ENCODE measurements at places on chromosomes 4 and X.

DNA sequence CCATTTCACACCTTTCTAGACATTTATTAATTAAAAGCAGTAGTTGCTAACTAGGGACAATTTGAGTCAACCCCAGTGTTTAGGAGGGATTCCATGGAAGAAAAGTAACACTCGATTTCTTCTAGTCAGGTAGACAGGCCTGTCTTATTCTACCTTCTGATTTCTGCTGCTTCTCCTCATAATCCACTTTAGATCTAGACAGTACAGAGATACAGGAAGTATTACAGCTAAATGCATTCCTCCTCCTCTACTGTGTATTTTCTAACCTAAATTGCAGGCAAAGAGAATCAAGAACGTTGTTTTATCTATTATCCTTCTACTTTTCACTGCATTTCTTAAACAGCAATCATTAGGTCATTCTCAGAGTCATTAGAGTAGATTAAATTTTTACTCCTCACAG is 52.6 kb downstream of the LPAR4 start:
- DNase-seq: no peak

DNA sequence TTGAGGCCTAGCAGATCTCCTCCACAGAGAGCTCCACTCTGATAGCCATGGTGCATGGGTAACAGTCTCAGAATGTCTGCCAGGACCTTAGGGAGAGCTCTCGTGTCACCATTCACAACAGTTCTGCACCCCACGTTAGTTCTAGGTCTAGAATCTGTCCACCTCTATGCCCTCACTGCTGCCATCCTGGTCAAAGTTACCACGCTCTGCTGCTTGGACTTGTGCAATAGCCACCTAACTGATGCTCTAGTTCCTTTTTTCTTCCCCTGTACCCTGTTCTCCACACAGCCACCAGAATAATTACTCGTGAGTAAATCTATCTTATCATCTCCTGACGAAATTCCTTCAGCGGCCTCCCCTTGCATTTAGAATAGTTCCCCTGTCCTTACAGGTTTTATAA is 268.8 kb upstream of the GATB start:
- DNase-seq: no peak

DNA sequence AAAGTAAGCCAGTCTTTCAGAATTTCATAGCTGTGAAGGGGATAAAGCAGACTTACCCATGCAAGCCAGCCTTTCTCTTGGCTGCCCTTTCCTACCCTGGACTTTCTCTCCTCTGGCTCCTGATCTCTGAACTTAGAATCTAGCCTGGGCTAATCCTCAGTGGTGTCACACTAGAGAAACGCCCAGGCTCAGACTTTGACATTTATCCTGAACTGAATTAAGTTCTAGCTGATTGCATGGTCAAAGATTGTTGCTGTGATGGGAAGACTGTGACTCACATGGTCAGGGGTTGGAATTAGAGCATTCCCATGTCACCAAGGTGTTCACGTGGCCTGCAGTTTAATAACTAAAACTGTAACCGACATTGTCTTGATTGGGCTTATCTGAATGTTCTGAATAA is 469.5 kb upstream of the FAT1 start:
- no peak for DNase-seq

DNA sequence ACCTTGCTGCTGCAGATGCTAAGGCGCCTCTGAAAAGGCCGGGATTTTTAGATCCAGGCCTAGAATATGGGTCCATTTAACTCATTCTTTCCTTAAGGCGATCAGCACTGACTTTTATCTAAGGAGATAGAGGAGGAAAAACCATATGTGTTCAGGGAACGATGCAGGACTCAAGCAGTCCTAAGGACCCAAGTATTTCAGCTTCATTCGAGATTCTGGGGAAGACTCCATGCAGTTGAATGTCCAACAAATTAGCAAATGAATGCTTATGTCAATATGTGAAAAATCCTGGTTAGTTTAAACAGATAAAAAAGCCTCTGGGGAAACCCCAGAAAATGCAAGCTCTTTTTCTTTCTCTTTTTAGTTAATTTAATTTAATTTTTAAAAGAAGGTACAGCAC is 36.0 kb downstream of the HELT start:
- DNase-seq: no peak

DNA sequence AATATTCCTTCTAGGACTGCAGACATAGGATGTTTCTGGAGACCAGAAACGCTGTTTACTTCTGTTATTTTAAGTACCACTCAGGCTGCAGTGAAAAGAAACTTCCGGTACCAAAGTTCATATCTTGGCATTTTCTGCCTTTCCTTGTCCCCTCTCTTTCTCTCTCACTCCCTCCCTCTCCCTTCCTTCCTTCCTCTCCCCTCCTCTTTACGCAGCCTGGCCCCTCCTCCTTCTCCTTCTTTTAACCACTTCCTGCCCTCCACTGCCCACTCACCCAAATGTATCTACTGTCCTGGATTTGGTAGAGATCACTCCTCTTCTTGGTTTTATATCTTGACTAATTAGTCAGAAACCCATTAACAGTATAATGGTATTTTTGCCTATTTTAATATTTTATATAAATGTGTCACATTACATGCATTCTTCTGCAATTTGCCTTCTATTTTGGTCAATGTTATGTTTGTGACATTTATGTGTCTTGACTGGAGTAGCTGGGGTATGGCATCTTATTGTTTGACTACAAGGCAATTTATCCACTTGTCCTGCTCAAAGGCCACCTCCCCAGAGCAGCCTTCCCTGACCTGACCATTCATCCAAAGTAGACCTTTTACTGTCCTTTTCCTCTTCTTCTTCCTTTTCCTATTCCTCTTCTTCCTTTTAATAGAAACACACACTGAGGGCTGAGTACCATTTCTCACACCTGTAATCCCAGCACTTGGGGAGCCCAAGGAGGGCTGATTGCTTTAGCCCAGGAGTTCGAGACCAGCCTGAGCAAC is 56.9 kb downstream of the BCOR start:
- no peak for DNase-seq
